Stimulated activated CD4-positive, alpha-beta T cell treated with anti-CD3 and anti-CD28 coated beads, Interleukin-15, amount 100 ng/mL, for 24 hours (primary cell): ENCODE measurements at places on chromosomes 1 and 21.

DNA sequence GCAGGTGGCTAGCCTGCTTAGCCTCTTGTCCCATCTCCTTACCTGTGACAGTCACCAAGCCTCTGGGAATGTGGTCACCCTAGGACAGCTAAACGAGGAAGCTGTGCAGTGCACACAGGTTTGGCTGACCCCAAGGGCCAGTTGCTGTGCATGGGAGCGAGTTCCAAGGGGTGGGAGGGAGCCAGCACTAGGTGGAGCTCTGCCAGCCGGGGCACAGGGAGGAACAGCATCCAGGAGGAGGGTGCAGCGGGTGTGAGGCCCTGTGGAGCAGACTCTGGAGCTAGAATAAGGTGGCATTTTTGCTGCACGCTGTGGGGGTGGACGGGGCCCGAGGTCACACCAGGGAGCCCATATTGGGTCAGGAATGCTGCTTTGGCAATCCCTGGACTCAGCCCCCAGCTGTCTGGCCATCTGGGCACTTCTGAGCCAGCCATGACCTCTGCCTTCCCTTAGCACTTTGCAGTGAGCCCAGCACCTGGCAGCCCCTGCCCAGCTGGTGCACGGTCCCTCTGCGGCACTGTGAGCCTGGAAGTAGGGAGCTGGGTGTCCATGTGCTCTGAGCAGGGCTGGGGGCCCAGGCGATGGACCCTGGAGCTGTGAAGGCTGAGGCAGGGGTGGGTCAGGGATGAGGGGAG lies 8.7 kb downstream of the PDXK start:
- DNase-seq, result no peak

DNA sequence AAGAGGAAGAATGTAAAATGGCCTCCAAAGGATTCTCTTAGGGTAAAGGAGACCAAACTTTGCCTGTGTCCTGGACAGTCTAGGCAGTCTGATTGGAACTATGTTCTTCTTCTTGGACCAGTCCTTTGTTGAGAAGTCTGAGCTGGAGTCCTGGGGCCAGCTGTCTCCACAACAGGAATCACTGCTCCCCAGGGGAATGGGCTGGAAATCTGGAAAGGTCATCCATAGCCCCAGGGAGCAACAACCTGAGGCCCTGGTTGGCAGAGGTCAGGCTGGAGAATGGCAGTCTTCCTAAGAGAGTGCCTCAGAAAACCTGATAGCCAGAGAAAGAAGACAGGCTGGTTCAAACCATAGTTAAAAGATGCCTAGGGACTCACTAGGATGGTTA lies 68.7 kb downstream of the PLXNA2 start:
- DNase-seq, result no peak

GRCh38 chr1:105416261-105416660 lies 1640.2 kb upstream of the PRMT6 start:
- DNase-seq, result no peak

DNA sequence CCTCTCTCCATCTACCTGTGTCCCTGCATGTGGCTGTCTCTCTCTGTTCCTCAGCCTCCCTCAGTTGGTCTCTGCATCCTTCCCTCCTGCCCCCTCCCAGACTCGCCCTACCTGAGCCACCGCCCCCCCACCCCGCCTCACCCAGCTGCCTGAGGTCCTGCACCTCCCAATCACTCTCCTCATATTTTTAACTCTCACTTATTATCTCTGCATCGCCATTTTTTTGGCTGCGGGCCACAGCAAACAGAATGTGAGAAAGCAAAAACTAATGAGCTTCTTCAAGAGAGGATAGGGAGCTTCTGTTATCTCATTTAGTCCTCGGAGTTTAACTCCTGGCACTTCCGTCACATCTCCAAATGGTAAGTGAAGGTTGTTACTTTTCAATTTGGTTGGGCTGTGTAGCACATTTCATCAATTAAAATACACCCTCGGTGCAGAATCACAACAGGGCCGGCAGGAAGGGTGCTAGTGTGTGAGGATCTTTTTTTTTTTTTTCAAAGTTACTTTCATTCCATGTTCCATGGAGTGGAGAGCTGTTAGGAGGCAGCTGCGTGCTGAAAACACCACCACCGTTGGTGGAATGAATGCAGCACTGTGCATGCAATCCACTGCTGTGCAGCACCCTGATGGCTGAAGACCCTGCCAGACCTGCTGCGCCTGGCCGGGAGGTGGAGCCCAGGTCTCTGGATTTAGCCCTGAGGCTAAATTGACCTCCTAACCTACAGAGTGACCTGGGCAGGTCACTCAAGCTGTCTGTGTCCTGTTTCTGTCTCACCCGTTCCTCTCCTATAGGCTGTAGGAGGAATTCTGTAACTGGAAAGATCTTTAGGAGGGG lies 157.2 kb upstream of the NFIA start:
- DNase-seq, result no peak

DNA sequence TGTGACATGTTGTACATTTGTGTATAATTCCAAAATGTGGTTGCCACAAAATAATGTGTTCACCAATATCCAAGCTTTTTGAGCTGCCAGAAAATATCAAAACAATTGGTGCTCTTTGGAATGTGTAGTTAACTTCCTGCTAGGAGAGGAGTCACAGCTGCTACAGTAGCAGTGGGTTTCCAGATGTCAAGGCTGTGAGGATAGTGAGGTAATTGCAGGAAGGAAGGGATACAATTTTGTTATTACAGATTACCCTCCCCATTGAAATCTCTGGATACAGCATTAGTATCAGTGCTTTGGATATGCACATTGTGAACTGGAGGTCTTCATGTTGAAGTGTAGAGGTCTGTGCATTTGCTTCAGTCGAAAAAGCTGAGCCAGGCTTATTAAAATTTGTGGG lies 253.2 kb downstream of the PTPRC start:
- DNase-seq, result no peak

- no peak for DNase-seq
These were observed 14.5 kb downstream of the ACTRT2 start for GRCh38 chr1:3035563-3036446.

- peak; percentile 50 for DNase-seq
These were observed 13.0 kb upstream of the LRP8 start for GRCh38 chr1:53340660-53341520.

DNA sequence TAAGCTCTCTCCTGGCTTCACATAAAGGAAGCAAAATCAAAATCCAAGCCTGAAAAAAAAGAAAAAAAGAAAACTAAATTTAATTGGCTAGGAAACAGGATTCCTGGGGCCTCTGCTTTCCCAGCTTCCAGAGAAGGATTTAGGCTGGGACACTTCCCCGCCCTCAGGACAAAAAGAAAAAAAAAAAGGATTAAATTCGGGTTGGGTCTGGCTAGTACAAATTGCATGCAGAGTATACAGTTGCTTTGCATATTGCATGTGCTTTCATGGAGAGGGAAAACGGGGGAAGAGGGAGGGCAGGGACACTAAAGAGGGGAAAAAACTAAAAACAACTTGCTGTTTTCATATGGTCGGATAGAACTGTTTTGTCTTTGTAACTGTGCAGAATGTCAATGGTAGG lies 42.7 kb downstream of the OLIG1 start:
- DNase-seq, result no peak

GRCh38 chr1:209403921-209404320 lies 179.6 kb upstream of the CAMK1G start:
- DNase-seq, result no peak

GRCh38 chr21:44086636-44087425 lies 20.4 kb upstream of the PWP2 start:
- no peak for DNase-seq

- no peak for DNase-seq
These were observed 173.1 kb downstream of the HMCN1 start for GRCh38 chr1:185907246-185907645.

GRCh38 chr1:221141606-221142285 lies 262.5 kb downstream of the HLX start:
- no peak for DNase-seq

DNA sequence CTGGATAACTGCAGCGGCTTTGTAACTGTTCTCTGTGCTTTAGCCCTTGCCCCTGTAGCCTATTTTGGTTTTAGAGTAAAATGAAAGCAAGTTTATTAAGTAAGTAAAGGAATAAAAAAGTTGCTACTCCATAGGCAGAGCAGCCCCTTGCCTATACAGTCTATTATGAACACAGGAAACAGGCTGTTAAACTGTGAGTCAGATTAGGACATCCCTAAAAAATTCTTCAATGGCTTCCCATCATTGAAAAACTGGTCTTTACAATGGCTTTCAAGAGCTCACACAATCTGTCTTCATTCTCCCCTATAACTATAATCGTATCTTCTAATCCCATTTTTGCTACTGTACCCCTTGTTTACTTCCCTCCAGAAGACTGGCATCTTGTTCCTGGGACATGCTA lies 43.0 kb downstream of the ATG4C start:
- DNase-seq, result no peak

DNA sequence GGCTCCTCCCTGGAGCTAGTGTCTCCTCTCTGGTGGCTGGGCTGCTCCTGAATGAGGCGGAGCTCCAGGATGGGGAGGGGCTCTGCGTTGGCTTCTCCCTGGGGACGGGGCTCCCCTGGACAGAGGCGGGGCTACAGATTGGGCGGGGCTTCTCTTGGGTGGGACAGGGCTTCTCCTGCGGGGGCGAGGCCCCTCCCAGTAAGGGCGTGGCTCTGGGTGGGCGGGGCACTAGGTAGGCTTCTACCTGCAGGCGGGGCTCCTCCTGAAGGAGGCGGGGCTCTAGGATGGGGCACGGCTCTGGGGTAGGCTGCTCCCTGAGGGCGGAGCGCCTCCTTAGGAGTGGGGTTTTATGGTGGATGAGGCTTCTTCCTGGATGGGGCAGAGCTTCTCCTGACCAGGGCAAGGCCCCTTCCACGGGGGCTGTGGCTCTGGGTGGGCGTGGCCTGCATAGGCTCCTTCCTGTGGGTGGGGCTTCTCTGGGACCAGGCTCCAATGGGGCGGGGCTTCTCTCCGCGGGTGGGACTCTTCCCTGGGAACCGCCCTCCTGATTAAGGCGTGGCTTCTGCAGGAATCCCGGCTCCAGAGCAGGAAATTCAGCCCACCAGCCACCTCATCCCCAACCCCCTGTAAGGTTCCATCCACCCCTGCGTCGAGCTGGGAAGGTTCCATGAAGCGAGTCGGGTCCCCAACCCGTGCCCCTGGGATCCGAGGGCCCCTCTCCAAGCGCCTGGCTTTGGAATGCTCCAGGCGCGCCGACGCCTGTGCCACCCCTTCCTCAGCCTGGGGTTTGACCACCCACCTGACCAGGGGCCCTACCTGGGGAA lies 22.7 kb upstream of the ARF1 start:
- DNase-seq, result peak; percentile 78

DNA sequence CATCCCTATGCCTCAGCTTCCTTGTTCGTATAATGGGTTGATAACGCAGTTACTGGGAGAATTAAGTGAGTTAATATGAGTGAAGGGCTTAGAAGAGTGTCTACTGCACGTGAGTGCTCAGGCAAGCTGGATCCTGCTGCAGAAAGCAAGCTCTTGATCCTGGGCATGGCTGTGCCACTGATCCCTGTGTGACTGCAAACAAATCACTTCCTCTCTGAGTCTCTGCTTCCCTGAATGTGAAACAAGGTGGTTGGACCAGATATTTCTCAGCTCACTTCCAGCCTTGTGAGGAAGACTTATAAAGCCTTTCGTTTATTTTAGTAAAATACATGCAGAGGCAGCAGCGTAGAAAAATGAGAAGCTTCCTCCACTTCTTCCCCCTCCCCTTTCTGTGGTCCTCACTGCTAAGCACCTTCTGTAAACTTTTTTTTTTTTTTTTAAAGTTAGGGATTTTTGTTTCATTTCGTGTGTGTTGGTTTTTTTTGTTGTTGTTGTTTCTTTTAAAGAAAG lies 13.8 kb downstream of the PSEN2 start:
- DNase-seq, result no peak

DNA sequence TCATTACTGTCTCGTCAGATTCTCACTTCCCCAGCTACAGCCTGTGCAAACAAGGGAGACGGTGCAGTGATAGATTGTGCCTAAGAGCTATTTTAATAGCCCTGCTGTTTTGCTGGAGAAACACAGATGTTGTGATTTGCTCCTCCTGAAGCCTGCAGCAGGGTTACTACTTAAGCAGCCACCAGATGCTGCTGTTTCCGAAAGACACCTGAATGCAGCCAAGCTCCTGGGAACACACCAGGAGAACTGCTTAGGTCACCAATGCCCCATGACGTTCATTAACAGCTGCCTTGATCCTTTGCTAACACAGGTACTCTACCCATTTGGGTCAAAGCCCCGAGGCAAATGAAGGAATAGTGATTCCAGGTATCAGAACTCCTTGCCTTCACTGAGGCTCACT lies 411.8 kb upstream of the DAB1 start:
- no peak for DNase-seq

GRCh38 chr1:73491621-73492020 lies 706.4 kb downstream of the LRRIQ3 start:
- no peak for DNase-seq

DNA sequence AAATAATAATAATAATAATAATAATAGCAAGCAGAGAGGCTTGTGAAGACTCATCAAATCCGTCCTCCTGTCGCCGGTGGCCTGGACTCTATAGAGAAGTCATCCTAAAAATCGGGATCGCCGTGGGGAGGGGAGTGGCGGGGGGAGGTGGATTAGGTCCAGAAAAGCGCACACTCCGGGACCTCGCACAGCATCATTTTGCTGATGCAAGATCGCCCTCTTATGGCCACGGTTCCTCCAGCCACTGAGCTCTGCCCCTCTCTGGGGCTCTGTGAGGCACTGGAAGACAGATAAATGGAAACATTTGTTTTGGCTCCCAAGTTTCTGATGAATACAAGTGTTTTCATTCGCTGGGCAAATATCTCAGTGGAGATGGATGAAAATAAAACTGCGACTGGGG lies 612.0 kb downstream of the MATN1 start:
- DNase-seq, result peak; percentile 48
